Right lung (tissue), 10 donors: ENCODE measurements at places on chromosomes 3 and 15. TPM values are rescaled to one million over a fixed set of nuclear protein-coding genes. Genes with fewer than 3 reads are reported as not detected.

ESYT3 gene
- polyA plus RNA-seq, result 36.3 TPM

POC1A gene
- polyA plus RNA-seq, result 9.8 TPM

B3GALNT1 gene
- polyA plus RNA-seq, result 34.8 TPM

RASGRF1 gene
- polyA plus RNA-seq, result 39.9 TPM

ACKR2 gene
- 1.9 TPM for polyA plus RNA-seq

GRCh38 chr3:37935756-37936666 is 54.6 kb upstream of the VILL start:
- DNase-seq, result no peak

DNA sequence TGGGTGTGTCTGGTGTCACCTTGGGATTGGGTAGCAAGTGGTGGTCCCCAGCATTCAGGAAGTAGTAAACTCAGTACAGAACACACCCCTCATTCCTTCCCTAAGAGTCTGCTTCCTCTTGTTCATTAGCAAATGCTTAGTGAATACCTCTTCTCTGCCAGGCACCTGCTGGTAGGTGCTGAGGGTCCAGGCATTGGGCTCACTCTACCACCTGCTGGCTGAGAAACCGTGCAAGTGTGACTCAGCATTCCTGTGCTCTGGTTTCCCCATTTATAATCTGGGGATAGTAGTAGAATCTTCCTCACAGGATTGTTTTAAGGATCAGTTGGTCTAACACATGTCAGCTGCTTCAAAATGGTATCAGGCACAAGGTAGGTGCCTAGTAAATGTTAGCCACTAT is 4.8 kb downstream of the SHF start:
- no peak for DNase-seq

DNA sequence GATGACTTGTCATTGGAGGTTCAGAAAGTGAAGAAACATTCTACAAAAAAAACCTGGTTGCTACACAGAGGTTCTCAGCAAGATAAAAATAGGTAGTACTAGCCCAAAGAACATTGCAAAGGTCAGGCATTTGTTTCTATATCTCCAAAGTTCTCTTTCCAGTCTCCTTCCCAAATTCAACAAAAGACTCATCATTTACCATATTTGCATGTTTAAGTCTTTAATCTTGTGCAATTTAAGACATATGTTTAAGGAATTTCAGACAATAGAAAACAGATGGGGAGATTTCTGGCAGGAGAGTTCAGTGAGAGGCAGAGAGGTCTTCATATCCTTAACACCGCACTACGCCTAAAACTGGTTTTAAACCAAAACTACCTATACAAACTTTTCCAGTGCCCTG is 173.8 kb upstream of the THBS1 start:
- DNase-seq, result no peak

GRCh38 chr15:74773329-74773728 is 8.6 kb upstream of the CSK start:
- DNase-seq, result no peak

DNA sequence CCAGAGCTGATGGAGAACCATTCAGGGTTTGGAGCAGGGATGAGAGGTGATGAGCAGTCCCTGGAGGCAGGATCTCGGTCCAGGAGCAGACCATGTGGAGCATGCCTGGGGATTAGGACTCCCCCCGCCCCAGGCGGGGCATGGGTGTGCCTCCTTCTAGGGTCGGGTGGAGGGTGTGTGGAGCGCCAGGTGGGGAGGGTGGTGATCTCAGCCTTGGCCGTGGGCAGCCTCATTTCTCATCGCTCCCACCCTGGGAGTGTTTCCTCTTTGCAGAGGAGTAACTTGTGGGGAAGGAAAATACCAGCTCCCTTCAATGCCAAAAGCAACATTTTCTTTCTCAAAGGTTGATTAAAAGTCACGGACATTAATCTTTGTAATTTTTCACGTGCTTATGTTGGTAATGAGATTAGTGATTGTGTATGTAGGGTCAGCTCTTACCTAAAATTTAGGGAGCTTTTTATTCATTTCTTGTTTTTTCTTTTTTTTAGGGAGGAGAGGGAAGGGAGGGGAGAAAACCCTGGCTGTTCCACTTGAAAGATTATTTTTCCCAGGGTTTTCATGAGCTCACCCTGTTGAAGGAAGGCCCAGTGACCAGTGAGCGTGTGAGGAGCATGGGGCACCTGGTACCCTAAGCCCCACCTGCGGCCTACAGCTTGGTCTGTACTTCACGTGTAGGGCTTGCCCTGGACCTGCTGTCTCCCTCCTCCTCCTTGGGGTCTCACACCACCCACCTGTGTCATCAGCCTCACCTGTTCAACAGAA is 11.0 kb downstream of the FBLN2 start:
- no peak for DNase-seq

GRCh38 chr15:25508369-25509002 is 69.7 kb upstream of the UBE3A start:
- DNase-seq, result no peak

DNA sequence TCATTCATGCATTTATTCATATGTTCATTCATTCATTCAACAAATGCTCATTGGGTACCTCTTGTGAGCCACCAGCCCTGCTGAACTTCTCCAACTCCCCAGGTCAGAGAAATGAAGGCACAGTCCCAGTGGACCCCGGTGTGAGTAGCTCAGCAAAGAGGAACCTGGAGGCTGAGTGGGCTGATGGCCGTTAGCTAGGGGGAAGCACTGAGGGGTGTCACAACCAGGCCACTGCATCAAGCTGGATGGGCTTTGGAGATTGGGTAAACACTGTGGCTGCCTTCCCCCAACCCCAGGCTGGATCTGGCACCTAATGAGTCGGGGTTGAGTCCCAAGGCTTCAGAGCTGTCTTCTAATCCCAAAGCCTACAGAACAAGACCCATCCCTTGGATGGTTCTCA is 12.1 kb upstream of the ALAS1 start:
- DNase-seq, result no peak

GRCh38 chr15:64151727-64152506 is at the start of gene SNX22:
Gene SNX22 (plus strand): TSS chr15:64151731. CDS start chr15:64151776, 45 bp downstream.
- DNase-seq, result no peak

DNA sequence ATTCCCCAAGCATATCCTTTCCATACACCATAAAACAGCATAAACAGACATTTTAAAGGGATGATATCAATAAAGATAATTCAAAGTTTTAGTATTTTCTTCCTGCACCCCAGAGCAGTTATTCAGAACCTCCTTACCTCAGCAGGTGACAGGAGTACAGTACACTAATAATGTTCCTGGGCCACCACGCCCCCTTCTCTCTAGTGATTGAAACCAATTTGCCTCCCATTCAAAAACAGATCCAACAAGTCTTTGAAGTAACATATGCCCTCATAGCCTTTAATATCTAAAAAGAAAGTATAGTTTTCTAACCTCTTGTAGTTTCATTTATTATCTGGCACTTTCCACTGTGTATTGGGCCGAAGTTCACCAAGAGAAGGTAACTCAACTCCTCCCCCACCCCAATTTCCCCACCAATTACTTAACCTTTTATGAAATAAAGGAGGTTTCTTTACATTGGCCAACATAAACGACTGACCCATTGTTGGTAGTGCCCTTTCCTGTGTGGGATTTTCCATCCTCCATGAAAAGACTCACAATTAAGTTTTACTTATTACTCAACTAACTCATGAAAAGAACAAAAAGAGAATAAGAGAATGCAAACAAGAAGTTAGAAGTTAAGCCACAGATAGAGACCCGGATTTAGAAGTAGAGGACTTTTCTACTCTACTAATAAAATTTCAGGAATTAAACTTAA is 5.0 kb upstream of the ATP8B4 start:
- no peak for DNase-seq

DNA sequence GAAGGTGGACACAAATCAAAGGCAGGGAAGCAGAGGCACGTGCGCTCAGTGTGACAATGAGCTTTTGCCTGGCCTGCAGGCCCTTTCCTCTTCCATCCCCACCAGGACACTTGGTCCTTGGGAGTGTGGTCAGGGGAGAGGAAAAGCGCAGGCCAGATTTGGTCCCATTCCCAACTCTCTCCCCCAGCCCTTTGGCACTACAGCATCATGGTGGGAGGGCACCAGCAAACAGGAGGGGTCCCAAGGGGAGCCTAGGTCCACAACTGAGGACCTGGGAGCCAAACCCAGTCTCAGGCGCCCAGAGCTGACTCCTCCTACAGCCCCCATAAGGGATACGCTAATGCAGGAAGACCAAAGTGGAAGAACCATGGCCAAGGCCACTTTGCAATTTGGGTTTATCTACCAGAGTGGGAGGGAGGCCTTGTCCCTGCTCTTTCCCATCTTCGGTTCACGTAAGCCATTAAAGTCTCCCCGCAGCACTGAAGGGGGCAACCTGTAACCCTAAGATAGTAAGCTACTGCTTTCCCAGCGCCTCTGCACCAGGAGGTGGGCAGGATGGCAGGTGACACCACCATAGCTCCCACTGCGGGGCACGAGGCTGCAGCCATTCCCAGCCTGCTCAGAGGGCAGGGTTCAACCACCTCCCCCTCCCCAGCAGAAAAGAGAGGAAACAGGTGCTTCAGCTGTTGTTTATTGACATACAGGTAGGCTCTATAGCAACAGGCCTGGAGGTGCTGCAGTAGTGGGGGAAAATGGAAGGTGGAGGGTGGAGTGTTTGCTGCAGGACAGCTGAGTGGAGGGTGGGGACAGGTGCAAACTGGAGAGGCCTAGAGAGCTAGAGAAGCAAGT is 993 bp upstream of the GRAMD2A start:
- no peak for DNase-seq

DNA sequence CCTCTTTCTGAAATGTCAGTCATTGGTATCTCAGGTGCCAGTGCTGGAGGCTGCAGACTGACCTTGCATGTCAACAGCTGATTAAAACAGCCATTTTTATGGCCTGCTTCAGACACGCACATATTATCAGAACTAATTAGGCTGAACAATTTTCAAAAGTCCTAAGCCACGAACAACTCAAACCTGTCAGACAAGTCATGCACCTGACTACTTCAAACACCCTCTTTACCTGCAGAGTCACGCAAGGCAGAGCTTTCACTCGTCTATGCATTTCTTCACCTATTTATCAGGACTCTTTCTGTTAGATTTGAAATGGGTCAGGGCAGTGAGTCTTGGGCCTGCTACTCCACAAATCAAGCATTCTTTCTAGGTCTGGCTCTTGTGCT is 26.7 kb downstream of the CLK3 start:
- DNase-seq, result peak; percentile 44

- DNase-seq, result no peak
Observed at GRCh38 chr3:45628746-45629145, 34.2 kb downstream of the LIMD1 start.

DNA sequence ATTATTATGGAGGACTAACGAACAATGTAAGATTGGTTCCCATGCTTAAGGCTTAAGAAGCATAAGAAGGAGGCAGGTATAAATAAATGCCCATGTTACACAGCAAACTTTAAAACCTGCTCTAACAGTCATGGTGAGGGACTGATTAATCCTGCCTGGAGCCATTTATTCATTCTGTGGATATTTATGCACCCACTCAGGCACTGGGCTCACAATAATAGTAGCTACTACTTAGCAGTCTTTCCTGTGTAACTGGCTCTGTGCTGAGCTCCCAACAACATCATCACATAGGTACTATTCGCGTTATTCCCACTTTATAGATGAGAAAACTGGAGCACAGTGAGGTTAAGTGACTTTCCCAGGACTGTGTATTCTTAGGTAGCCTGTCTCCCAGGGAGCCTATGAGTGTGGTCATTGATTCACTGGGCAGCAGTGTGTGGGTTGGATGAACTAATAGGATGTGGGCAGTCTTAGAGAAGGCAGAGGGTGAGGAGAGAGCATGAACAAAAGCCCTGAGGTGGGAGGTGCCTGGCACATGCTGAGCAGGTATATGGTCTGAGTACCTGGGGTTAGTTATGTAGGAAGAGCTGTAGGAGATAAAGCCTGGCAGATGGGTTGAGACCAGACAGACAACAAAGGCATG is 44.1 kb upstream of the UMPS start:
- DNase-seq, result no peak

DNA sequence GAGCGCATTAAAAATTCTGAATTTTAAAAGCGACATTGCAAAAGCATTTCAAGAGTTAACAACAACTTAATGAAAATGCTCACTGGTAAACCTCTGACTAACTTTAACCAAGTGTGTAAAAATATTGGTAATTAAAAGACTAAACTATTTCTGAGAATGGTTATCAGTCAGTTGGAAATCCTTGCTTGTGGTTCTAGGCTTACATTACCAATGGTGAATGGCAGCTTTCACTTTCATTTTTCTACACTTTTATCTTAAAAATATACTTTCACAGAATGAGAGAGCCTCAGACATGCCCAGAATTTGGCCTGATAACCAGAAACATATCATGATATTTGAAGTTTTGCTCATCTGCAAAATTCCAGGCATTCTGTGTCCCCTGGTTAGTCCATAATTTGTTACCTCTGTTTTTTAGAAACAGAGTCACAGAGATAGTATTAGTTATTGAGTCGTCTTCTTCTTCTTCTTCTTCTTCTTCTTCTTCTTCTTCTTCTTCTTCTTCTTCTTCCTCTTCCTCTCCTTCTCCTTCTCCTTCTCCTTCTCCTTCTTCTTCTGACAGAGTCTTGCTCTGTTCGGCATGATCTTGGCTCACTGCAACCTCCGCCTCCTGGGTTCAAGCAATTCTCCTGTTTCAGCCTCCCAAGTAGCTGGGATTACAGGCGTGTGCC is 5.5 kb upstream of the RNF111 start:
- DNase-seq, result no peak

DNA sequence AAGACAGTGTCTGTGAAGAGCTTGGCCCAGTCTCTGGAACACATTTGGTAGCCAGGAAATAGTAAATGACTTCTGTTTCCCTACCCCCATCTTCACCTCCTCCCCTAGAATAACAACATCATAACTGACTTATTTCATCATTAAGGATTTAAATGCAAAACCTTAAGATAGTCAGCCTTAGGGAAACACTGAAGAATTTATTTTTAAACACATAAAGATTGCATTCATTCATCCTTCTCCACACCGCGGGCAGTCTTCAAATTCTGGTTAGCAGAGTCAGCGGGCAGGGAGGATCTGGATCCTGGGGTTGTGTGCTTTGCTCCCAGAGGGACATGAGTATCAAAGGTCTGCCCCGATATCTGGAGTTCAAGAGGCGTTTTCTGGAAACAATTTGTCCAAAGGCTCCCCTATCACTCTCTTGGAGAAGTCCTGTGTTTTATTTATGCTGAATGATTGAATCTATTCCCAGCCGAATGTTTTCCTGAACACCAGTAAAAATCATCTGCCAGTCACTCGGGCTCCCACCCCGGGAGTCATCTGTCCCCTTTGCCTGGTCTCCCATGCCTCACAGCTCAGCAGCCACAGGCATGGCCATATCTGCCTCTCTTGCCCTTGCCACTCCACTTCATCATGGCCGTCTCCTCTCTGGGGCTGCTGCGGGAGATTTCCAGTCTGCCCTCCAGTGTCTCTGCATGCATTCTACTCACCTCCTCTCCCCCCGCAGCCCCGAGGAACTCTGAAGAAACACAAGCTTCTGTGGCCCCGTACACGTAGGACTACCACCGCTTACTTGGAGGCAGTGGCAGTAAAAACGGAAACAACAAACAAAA is 234.7 kb upstream of the CTDSPL start:
- DNase-seq, result no peak

- DNase-seq, result no peak
Observed at GRCh38 chr3:89138048-89138447, 30.6 kb downstream of the EPHA3 start.

- DNase-seq, result no peak
Observed at GRCh38 chr15:74383695-74384565, 16.5 kb upstream of the CYP11A1 start.
